ENCODE measurements at places on chromosomes 6 and 20.

DNA sequence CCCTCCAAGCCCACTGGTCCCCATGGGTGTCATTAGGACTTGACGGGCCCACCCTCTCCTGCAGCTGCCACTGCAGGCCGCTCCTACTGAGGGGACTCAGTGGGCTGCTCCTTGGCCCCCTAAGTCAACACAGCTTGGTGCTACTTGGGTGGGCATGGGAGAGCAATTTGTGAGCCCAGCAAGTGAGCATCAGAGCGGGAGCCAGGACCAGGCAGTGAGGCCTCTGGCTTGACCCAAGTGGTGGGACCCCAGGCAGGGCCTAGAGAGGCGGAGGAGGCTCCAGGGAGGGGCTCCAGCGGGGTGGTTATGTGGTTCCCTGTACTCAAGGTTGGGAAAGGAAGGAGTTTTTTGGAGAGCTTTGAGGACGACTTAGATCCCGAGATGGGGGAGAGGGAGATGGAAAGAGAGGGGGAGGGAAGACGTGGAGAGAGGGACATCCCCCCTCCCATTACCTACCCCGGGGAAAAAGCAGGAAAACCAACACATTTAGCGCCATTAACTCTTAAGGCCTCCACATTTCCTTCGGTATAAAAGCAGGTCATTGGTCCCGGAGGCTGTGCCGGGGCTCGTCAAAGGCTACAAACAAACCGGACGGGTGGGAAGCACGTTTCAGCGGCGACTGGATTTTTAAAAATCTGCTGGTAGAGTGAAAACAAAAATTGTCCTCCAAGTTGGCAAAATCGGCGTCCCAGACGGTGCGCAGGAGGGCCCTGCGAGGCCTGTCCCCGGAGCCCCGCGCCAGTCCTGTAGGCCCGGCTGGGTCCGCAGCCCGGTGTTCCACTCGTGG lies 8.8 kb downstream of the FOXC1 start:
- no peak for DNase-seq

DNA sequence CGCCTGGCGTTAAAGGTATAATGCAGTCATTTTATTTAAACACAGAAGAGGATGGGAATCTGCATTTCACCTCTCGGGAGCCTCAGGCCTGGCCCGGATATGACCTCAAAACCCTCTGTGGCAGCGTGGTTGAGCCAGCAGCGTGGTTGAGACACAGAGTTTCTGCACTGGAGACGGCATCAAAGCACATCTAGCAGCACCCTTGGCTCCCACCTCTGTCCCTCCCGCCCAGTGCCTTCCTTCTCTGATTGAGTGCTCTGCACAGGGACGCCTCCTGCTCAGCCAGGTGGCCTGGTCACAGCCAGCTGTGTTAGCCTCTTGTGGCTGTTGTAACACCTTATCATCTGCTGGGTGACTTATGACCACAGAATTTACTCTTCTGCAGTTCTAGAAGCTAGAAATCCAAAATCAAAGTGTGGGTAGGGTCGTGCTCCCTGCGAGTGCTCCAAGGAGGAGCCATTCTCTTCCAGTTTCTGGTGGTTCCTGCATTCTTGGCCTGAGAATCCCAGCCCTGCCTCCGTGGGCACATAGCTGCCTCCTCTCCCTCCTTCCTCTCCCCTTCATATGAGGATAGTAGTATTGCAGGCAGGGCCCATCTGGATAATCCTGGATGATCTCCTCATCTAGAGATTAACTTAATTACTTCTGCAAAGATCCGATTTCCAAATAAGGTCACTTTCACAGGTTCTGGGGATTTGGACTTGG lies 156.7 kb downstream of the SYCP2 start:
- no peak for DNase-seq

GRCh38 chr20:19690462-19690861 lies 67.6 kb upstream of the RIN2 start:
- no peak for DNase-seq

DNA sequence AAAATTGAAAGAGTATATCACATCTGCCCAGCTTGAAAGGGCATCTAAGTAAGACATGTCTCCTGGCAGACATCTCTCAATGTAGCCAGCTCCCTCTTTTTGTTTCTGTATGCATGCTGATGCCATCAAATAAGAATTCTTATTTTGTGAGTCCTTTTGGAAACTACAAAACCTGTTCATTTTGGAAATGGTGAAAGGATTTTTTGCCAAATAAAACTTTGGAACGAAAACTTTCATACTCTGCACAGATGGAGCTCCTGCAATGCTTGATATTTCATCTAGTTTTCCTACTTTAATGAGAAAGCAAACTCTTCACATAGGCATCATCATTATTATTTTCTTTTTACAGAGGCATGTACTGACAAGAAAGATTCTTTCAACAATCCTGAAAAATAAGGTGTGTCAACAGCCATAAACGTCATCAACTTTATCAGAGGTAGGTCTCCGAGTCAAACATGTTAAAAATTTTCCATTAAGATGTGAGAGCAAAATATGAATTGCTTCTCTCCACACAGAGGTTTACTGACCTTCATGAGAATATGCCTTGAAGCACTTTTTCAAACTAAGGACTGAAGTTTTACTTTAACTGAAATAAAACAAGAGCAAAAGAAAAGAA lies 26.2 kb upstream of the CMTR1 start:
- DNase-seq, result no peak

- DNase-seq, result no peak
These were observed 105.0 kb downstream of the CD109 start for GRCh38 chr6:73800997-73801396.

GRCh38 chr6:147614501-147614900 lies 106.0 kb downstream of the SAMD5 start:
- DNase-seq, result no peak

DNA sequence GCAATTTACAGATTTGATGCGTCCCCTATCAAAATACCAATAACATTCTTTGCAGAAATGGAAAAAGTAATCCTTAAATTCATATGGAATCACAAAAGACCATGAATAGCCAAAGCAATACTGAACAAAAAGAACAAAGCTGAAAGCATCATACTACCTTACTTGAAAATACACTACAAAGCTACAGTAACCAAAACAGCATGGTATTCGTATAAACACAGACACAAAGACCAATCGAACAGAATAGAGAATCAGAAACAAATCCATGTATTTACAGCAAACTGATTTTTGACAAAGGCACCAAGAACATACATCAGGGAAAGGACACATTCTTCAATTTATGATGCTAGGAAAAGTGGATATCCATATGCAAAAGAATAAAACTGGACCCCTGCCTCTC lies 206.5 kb upstream of the PDE10A start:
- DNase-seq, result no peak

DNA sequence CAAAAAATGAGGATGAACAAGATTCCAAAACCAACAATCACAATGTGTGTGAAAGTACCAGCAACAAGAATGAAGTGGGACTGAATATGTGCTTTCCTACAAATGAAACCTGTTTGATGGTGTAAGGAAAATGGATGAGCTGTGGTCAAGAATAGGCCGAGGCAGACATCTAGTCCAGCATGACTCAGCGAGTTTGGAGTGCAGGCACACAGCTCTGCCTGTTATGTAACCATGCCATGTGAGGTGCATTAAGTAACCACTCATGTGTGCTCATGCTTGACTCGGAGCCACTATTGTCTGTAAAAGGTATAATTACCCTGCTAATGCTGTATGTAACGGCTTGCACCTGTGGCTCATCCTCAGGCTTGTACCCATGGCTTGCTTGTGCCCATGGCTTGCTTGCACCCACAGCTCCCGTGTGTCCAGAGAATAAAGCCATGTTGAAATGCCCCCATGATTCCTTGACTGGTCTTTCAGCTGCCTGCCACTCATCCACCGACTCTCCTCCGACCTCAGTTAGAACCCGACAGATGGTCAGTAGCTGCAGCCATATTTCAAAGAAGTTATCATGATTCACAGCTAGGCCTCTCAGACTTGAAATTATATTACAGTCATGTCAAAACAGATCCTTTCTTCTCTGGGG lies 98.7 kb downstream of the BACH2 start:
- DNase-seq, result no peak

DNA sequence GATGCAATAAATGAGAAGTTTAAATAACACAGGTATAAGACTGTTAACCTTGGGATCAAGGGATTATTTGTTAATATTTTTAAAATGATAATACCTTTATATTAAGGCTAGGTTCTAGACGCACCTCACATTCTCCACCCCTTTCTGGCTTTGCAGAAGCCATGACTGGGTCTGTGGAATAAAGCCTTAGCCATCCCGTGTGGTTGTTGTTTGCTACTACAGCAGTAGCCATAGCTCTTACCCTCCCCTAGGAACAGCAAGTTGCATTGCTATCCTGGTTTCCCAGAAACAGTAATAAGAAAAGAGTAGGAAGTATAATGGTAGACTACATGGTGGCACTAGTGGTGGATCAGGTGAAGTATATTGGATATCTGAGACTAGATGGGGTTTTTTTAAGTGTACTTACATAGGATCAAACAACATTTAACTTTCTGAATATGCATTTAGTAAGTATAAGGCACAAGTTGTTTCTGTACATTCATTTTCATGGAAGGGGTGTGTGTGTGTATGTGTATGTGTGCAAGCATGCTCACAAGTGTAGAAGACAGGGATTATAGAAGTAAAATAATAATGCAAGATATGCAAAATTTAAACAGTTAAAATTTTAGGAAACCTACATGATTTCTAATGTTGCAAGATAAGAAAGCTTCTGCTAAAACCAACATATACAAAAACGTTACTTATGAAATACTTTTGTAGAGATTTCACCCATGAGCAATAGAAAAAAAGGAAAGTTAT lies 384.2 kb downstream of the PRKN start:
- DNase-seq, result no peak

DNA sequence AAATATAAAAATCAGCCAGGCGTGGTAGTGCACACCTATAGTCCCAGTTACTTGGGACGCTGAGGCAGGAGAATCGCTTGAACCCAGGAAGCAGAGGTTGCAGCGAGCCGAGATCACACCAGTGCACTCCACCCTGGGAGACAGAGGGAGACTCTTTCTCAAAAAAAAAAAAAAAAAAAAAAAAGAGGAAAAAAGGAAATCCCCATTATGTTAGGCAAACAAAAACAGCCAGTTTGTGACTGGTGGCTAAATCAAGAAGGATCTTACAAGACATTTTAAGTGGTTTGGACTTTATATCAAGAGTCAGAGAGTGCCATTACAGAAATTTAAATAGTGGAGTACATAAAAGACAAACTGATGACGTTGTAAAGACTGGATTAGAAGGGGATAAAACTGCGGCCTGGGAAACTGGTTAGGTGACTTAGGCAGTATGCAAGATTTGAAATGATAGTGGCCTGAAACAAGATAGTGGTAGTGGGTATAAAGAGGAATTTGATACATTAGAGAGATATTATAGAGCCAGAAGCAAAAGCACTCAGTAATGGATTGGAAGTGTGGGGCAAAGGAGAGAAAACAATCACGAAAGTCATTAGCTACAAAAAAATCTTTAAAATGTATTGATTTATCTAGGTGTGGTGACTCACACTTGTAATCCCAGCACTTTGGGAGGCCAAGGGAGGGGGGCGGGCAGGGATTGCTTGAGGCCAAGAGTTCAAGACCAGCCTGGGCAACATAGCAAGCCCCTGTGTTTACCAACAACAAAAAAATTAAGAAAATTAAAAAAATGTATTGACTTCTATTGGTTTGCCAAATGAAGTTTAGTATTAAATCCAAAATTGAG lies 1.7 kb upstream of the MYO6 start:
- DNase-seq, result no peak

- no peak for DNase-seq
These were observed 242.3 kb upstream of the RNF217 start for GRCh38 chr6:124719913-124720312.

GRCh38 chr6:13407709-13408695 lies 79.4 kb downstream of the GFOD1 start:
- peak; percentile 76 for DNase-seq

DNA sequence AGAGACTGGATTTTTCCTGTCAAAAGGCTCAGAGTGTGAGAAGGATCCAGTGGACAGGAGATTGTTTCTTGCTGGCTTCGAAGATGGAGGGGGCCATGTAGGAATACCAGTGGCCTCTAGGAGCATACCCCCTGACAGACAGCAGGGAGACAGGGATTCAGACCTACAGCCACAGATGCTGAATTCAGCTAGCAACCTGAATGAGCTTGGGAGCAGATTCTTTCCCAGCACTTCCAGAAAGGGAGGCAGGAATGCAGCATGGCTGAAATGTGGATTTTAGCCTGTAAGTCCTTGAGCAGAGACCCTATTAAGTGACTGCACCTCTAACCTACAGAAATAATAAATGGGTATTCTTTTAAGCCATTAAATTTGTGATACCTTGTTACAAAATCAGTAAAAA lies 44.6 kb downstream of the STXBP5 start:
- no peak for DNase-seq

GRCh38 chr20:41738604-41739206 lies 120.5 kb upstream of the CHD6 start:
- DNase-seq, result peak; percentile 46

GRCh38 chr6:125688138-125688537 lies 61.3 kb upstream of the HEY2 start:
- DNase-seq, result no peak

DNA sequence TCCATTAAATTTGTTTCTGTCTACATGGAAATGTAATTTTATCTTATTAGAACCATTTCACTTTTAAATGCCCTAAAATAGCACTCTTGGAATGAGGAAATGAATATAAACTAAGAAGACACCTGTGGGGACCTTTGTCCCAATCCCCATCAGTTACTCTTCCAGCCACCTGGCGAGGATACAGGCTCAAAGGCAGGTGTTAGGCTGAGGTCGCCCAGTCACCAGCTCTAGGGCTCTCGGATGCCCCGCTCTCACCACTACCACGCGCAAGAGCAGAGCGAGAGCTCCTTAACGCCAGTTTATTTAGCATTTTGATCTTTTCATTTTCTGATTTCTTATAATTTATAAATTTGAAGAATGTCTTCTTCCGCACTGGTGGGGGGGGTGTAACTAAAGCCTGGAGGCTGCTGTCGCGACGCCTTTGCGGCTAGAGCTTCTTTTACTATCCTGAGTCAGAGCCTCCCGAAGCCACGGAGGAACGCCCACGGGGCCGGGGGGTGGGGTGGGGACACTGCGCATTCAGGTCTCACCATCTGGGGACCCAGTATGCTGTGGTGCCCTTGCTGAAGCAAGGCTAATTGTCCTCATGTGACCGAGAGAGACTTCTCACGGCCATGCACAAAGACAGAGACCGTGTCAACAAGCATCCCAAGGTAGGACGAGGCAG lies 38.7 kb upstream of the AFDN start:
- no peak for DNase-seq

GRCh38 chr6:33414592-33415271 lies 3.2 kb downstream of the CUTA start:
- DNase-seq, result no peak
